ENCODE measurements at places on chromosomes 3 and 15.

- DNase-seq = no peak
These were observed 107.1 kb downstream of the ZMAT3 start for GRCh38 chr3:178964551-178964950.

DNA sequence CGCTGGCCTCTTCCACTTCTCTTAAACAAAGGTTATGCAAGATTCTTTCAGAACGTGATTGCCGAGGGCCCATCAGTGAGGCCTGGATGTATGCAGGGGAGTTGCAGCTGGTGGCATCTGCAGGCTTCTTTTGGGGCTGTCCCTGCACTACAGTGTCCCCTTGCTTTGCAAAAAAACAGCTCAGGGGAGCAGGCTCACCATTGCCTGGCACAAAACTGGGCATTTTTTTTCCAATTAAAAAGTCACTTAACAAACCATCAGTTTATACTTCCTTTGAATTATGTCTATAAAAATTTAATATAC, 148.6 kb downstream of the ATP10A start:
- no peak for DNase-seq

DNA sequence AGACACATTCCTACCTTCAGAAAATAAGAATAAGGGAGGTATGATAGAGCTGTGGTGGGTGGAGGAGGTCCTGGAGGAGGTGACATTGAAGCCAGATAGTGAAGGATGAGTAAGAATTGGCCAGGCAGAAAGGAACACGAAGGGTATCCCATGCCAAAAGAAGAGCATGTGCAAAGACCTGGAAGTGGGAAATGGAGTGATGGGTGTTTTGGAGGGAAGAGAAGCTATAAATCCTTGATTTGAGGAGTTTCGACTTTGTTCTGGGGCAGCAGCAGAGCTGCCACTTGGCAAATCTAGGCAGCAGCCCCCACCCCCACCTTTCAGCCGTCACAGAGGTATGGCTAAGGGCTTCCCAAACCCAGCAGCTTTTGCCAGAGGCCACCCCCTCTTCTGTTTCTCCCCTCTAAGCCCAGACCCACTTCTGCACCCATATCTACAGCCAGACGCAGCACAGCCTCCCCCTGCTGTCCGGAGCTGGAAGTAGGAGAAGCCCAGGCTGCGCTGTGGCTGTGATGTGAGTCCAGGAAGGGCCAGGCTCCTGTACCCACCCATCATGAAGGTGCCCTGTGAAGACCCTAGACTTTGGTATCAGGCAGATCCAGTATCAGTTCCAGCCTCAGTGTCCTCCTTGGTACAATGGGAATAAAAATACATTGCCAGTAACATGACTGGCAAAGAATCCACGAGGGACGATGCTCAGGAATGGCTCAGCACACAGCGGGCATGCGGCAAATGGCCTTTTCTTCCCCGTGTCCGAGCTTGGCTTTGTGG, 188.7 kb upstream of the LINGO1 start:
- peak; percentile 49 for DNase-seq

- DNase-seq = no peak
These were observed 35.5 kb downstream of the DZIP1L start for GRCh38 chr3:138079901-138080300.

- no peak for DNase-seq
These were observed 275.8 kb downstream of the PLCL2 start for GRCh38 chr3:17160597-17160996.

DNA sequence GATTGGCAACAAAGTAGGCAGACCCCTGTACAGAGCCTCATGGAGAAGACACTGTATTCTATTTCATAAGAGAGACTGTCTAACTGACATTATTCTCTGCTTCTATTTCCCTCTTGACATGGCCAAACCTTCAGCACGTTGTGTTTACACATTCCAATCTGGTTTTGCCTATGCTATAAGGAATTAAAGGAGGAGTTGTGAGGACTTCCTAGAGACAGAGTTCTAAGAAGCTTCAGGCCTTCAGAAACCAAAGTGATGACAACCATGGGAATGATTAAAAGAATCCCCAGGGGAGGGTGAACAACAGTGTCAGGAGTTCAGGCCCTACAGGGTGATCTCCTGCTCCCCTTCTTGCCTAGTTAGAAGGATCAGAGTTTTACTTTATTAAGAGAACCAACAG, 44.9 kb upstream of the CAPN7 start:
- no peak for DNase-seq

GRCh38 chr15:73796331-73796831, 43.2 kb upstream of the INSYN1 start:
- DNase-seq = no peak

GRCh38 chr15:63349156-63349555, 32.5 kb downstream of the CA12 start:
- DNase-seq = no peak

- no peak for DNase-seq
These were observed 41.5 kb downstream of the MAPK6 start for GRCh38 chr15:52060501-52060900.

GRCh38 chr15:47959617-47960413, 161.0 kb upstream of the SLC24A5 start:
- no peak for DNase-seq

Data from fibroblast of lung (primary cell).